ENCODE measurements at places on chromosomes 4 and X. TPM values are rescaled to one million over a fixed set of nuclear protein-coding genes. Genes with fewer than 3 reads are reported as not detected.

DNA sequence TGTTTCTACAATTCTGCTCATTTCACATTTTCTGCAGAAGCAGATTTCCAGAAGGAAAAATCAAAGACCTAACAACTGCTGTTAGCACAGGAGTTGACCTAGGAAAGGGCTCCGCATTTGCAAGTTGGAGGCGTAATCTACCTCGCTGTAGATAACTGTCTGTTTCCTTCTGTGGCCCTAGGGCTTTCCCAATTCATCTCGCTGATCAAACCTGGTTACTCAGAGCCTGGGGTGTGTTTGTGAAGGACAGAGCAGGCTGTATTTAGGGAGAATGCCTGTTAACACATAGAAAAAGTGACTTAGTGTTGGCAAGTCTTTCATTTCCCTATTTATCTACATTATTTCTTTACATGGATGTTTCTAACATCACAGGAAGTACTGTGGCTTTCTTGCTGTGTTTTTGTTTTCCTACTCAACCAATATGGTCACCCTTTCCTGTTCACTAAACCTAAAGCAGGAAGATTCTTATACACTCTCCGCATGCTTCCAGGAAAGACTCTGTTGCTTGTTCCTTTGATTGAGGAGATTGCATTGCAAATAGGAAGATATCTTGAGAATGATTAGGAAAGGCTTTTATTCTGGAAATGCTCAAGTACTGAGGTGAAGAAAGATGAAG, 40.5 kb downstream of the AGA start:
- no peak for DNase-seq

DNA sequence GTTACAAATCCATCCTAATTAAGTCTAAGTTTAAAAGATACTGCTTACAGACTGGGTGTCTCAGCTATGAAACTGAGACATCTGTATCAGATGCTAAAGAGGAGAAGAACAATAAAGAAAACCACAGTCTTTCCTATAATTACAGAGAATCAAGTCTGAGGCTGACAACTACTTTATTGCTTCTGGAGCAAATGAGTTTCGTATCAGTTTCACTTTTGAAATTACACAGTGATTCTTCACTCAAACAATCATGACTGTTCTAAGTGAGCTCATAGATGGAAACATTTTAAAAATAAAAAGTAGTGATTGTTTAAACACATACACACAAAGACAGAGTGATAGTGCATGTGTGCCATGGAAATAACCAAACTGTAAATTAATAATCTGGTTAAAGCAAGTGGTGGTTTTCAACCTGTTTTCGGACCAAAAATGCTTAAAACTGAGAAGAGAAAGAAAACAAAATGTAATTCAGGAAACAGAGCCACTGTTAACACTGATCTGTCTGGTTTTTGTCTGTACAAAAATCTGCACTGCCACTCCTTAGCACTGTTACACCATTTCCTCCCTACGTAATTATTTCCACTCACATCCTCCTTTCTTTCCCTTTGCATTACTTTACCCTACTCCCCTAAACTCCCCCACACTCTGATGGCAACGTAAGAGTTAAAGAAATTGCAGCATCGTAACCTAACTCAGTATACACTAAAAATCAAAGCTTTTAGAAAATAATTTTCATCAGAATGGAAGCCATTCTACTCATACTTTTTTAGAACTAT, 12.5 kb downstream of the RFC1 start:
- DNase-seq: no peak

DNA sequence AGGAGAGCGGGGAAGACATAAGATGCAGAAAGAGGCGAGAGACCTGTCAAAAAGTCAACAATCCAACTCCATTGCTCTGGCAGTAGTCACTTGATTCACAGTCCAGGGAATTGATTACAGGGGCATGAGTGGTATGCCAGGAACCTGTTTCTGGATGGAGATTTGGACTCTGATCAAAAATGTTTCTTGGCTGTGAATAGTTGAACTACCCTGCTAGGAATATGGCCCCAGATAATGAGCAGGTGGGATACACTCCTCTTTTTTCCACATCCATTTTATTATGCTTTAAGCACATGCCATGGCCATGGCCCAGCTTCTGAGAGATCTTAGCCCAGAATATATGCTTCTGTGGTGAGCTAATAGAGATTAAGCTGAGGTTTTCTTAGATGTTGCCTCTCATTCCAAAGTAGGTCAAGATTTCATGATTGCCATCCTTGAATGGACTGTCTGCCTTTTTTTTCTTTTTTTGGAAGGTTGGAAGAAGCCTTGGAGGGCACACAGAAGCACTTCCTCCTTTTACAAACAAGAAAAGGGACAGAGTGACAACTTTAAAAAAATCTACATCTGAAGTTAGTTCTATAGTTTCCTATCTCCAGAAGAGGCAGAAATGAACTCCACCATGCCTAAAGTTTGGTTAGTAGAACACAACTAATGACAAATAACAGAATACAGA, 121.9 kb downstream of the KIT start:
- no peak for DNase-seq

DNA sequence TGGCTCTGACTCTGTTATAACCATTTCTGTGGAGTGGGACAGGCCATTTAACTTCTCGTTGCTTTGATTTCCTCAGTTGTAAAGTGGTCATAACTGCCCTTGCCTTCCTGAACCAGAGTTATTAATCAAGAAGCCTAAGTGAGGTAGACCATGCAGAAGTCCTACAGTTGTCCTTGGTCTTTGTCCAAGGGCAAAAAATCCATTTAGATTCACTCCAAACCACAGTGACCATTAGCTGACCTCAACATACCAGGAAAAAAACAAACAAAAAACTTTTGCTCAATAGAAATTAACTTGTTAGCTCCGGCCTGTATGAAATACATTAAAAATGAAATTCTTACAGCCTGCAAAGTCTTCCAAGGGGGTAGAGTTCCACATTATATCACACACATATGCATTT, 52.7 kb downstream of the TBC1D9 start:
- no peak for DNase-seq

DNA sequence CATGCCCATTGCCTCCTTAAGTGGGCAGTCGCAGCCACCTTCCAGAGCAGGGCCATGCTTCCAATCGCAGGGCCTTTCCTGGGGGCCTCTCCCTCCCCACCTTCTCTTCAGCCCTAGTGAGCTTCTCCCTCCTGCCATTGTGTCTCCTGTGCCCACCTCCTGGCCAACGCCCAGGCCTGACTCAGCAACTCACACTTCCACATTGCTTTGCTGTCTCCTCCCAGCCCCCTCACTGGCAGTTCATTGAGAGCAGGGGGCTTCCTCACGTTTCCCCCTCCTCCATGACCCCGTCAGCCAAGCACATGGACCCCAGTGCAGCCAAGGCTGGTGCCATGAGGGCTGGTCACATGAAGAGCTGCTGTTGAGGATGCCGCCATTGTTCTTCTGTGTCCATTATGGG, 25.9 kb downstream of the HTRA3 start:
- no peak for DNase-seq

DNA sequence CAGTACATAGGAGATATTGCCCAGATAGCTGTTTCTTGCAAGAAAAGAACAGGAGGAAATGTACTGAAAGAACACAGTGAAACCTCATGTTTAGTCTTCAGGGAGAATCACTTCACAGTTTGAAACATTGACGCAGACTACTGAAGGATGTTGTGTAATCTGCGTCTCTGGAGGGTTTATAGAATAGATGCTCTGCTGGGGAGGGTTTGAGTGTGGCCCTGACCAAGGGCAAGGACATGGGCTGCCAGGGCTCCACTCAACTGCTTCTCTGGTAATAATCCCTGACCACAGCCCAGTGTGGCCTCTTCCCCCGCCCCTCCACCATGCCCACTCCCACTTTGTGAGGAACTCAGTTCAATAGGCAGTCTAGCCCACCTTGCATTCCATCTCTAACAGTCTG, 15.8 kb upstream of the ACE2 start:
- DNase-seq: no peak

- peak; percentile 43 for DNase-seq
Observed at GRCh38 chr4:121070696-121071639, 1.4 kb downstream of the NDNF start.

DNA sequence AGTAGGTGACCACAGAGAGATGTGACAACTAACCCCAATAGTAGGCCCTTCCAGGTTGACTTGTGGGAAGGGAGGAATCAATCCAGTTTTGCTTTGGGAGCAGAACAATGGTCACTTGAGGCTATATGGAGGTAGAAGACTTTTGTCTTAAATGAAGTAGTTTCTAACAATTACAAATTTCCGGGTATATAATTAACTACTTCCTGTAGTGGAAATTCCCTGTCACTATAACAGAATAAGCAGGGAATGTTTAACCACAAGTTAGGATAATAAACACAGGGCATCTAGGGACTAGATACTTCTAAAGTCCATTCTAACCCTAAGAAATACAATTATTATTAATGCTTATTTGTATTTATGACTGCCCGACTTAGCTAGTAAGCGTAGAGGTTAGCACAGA, 99.0 kb upstream of the TRPC3 start:
- DNase-seq: no peak

- DNase-seq: no peak
Observed at GRCh38 chr4:6647169-6647568, 6.7 kb downstream of the MRFAP1 start.

- no peak for DNase-seq
Observed at GRCh38 chr4:156949373-156949814, 22.2 kb downstream of the PDGFC start.

DNA sequence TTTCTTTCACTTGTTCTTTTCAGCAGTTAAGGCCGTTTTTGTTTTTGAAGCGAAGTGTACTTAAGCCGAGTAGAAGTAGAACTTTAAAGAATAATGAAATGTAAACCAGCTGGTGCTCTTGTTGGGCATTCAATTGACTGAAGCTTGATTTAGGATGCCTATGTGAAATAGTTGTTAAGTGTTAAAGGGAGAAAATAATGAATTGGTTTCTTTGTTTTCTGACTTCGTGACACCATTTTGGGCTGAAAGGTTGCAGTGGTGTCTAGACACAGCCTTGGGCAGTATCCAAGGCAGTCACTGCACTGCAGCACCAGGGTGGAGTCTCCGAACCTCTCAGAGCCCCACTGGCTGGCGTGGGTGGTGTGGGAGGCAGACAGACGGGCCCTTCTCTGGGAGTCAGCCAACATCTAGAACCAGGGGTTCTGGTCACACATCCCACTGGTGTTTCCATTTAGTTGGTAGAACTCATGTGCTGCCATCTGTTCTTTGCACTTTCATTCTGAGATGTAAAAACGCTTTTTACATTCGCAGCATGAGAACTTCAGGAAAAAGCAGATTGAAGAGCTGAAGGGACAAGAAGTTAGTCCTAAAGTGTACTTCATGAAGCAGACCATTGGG, 3.5 kb downstream of the UCHL1 start:
- no peak for DNase-seq

GRCh38 chr4:13920901-13921300, 293.4 kb upstream of the BOD1L1 start:
- no peak for DNase-seq

GRCh38 chr4:123449780-123450179, 53.2 kb downstream of the SPRY1 start:
- DNase-seq: no peak

DNA sequence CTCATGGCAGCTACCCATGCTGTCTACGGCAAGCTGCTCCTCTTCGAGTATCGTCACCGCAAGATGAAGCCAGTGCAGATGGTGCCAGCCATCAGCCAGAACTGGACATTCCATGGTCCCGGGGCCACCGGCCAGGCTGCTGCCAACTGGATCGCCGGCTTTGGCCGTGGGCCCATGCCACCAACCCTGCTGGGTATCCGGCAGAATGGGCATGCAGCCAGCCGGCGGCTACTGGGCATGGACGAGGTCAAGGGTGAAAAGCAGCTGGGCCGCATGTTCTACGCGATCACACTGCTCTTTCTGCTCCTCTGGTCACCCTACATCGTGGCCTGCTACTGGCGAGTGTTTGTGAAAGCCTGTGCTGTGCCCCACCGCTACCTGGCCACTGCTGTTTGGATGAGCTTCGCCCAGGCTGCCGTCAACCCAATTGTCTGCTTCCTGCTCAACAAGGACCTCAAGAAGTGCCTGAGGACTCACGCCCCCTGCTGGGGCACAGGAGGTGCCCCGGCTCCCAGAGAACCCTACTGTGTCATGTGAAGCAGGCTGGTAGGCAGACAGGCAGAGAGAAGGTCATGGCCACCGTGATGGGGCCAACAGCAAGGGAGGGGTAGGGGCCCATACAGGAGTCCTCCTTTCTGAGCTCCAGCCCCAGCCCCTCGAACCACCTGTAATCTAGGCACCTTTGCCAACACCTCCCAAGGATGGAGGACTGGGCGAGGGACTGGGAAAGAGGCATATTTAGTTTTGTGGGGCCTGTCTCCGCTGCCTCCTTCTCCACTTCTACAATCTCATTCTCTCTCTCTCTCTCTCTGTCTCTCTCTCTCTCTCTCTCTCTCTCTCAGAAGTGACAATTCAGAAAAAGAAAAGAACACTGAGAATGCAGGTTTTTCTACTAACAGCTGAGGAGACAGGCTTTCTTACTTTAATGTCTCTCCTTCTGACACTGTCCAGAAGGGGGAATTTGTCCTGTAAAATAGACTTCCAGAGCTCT, 4.7 kb upstream of the TSPYL2 start:
- DNase-seq: no peak

DNA sequence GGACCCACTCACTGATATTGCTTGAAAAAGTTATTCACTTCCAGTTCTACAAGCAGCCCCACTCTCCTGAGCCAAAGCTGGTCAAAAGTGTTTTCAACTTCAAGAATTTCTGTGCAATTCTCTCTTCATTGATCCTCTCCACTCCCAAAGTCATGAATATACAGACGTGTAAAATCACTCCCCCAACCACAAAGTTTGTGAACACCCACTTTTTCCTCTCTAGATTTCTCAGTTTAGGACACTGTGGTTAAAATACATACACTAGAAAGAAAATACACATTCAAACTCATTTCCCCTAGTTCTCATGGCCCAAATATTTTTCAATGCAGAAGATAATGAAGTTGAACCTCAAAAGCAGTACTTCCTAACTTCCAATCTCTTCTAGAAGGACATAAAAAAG, 116.3 kb downstream of the MSN start:
- no peak for DNase-seq

DNA sequence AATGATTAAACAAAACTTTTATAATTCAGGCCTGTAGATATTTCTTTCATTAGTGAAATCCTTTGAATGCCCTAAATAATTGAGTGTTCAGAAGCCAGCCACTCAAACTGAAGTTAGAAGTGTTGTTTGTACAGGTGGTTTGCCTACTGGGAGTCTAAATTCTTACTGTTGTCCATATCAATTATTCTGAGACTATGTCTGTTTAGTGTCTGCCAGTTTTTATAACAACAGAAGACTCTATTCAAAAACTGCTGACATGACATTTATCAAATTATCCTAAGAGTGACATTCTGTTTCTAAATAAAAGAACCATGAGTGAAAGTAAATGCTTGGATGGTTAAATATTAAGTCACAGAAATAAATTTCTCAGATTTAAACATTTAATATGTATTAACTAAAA, 375.1 kb downstream of the FAT4 start:
- no peak for DNase-seq

Gene SGCB
- 0.14 TPM for total RNA-seq

Gene SMR3B
- not detected for total RNA-seq

Gene TMEM31
- total RNA-seq: not detected

Gene ARHGAP6
- 1.9 TPM for total RNA-seq

Gene BBS12
- total RNA-seq: 1.8 TPM

Gene EDA
- not detected for total RNA-seq

Gene FTHL17
- total RNA-seq: not detected

Gene HSFX3
- not detected for total RNA-seq

Gene ZNF630
- total RNA-seq: 3.4 TPM

Data from natural killer cell (primary cell).